Chondrocyte (in vitro differentiated cells): ENCODE measurements at places on chromosomes 3 and 15.

- DNase-seq: no peak
These were observed 45.4 kb downstream of the CRTAP start for GRCh38 chr3:33159234-33159633.

DNA sequence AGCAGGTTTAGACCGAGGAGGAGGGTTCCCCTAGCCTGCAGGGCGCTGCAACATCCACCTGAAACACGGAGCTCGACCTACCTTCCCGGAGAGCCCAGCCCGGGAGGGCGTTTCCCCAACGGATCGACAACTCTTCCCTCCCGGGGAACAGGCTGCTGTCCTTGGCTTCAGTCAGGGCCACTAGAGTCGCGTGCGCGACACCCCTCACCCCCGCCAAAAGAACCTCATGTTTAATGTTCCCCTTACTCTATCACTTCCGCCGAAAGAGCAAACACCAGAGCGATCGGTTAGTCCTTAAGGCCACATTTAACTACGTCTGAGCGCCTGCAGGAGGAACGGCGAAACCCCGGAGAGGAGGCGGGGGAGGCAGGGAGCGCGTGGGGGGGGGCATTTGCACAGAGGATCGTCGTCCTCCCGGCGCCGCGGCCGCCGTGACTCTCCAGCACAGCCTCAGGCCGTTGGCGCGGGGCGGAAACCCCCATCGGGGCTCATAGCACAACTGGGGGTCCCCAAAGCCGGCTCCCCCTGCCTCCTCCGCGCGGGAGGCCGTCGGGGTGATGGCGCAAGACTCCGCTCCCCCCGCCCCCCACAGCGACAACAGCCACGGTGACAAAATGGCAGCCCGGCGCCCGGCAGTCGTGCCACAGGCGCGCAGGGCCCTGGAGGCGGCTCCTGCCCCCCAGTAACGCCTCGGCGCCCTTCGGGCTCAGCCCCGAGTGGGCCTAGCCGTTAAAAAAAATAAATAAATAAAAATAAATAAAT lies 3.2 kb downstream of the ANP32A start:
- no peak for DNase-seq

DNA sequence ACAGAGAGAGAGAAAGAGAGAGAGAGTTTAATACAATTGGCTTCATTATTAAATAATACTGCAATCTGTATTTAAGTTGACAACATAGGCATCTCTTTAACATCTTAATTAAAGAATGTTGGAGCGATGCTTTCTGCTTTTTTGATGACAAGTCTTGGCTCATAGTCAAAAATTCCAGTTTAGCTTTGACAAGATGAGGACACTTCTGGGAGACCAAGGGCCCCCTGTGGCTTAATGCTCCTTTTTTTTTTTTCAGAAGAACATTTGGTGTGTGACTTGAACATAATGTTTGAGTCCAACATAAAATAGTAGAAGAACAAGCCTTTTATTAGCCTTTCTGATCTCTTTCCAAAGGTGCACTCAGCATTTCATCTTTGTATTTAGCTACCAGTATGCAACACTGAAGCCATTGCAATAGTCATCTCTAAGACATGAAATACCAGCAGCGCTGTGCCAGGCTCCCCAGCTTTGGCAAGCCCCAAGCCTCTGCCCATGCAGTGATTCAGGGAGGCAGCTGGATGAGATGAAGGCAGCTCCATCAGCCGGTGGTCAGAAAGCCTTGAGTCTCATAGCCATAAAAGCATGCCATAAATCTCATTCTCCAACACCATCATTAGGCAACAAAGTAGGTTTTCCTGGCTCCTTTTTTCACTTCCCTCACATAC lies 349.4 kb upstream of the SEMA6D start:
- no peak for DNase-seq

- DNase-seq: peak; percentile 22
These were observed 230.0 kb upstream of the LYSMD4 start for GRCh38 chr15:99963096-99963825.

- no peak for DNase-seq
These were observed 50.0 kb upstream of the CDIN1 start for GRCh38 chr15:36529296-36530011.

DNA sequence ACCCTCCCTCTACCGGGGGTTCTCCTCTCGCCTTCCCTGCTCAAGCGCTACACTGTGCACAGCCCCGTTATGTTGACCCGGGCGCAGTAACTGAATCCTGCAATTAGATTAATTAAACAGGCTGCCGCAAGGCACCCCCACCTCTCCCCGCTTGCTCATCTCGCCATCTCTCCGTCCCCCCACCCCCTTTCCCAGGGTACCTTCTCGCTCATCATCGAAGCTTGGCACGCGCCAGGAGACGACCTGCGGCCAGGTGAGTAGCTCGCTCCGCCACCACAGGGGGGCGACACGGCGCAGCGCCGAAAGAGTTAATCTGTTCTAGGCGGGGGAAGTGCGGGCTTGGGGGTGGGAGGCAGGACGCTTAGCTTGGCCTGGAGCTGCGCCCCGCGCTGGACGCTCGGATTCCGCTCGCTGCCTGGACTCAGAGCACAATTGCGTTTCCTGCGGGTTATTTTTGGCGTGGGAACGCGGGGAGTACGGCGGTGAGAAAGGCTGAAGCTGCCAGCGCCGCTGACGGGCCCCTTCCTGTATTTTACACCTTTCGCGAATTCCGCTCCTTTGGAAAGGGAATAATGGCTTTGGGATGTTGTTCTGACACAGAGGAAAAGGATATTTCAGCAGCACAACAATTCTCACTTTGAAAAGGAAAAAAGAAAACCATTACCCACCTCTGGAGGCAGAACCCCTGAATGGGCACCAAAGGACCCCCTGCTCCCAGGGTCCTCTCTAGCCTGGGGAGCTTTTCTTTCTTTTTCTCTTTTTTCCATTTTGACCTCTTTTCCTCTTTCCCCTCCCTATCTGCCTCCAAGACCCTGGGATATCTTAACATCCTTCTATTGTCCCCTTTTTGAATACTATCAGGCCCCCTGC lies 1.5 kb downstream of the DLL4 start:
- no peak for DNase-seq

GRCh38 chr3:24220859-24221657 lies 273.6 kb downstream of the THRB start:
- DNase-seq: no peak

DNA sequence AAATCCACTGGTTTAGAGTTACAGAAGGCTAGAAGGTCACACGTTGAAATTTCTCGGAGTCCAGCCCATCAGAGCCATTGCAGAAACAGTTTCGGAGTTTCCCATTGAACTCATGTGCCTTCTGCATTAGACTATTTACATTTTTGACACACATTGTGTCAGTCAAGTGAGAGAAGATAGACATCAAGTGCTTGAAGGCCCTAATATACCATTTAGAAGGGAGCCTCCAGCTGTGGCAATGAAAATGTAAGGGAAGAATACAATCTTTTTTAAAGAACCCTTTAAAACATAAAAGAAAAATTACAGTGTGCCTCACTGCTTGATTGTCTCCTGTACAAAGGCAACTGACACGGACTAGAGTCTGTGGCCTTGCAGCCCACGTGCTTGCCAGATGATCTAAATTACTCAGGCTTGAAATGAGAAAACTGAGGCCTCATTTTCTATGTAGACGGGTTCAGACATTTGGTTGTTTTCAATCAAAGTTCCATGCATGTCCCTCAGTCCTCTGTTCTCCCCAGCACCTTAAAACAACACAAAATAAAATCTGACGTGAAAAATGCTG lies 650.5 kb downstream of the ROBO2 start:
- no peak for DNase-seq

- DNase-seq: no peak
These were observed 43.6 kb upstream of the WWTR1 start for GRCh38 chr3:149701206-149701976.

DNA sequence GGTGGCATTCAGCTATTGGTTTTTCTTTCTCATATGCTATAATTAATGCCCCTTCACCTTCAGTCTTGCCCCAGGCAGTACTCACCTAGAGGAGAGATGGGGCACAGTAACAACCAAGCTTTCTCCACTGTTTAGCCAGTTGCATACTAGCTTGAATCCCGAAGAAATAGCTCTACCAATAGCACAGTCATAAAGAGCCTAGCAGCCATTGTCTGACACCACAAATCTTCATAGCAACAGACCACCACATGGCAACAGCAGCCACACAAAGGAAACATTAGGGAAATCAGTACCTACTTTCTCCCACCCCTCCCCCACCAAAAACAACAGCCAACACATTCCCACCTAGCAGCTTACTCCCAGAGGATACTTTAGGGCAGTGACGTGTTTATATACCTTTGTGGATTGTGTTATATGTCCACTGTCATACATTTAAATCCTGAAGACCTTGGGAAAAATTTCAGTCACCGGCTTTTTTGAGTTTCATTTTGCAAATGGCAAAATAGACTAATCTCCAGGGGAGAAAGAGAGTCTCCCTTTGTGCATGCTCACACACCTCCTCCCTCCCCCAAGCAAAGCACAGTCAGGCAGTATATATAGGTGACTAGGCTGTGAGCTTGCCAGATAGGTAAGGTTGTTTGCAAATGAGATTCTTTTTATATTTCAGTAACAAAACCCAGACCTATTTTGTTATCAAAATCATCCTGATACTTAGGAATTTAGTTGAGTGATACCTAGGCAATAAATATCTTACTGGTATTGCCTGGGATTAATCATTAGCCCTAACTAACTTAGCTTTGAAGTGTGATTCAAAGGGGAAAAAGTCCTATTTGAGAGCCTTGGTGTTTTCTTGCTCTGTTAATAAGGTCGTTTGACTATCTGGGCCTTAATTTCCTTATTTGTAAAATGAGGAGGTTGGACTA lies 140.6 kb downstream of the RBPMS2 start:
- no peak for DNase-seq

DNA sequence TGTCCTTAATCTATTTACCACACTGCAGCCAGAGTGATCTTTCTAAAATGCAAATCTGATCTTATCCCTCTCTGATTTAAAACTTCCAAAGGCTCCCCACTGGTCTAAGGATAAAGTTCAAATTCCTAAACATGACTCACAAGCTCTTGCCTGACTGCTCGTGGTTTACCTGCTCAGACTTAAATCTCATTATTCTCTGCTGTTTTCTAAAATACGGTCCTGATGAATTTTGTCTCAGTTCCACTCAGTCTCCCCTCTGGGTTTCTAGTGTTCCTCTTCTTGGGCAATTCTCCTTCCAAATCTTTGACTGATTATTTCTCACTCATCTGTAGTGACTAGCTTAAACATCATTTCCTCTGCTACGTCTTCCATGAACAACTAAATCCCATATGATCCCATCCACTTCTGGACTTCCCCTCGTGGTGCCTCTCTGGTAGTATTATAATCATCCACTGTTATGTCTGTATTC lies 108.3 kb downstream of the P3H2 start:
- no peak for DNase-seq

DNA sequence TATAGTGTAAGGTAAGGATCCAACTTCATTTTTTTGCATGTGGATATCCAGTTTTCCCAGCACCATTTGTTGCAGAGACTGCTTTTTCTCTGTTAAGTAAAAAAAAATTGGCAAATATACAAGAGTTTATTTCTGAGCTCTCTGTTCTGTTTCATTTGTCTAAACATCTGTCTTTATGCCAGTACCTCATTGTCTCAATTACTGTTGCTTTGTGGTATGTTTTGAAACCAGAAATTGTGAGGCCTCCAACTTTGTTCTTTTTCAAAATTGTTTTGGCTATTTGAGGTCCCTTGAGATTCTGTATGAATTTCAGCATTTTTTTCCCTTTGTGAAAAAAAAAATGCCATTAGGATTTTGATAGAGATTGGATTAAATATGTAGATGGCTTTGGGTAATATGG lies 150.5 kb downstream of the MINAR1 start:
- no peak for DNase-seq

GRCh38 chr3:127431066-127431465 lies 143.2 kb upstream of the PRR20G start:
- no peak for DNase-seq

- no peak for DNase-seq
These were observed 81.7 kb downstream of the BTD start for GRCh38 chr3:15683253-15683652.

DNA sequence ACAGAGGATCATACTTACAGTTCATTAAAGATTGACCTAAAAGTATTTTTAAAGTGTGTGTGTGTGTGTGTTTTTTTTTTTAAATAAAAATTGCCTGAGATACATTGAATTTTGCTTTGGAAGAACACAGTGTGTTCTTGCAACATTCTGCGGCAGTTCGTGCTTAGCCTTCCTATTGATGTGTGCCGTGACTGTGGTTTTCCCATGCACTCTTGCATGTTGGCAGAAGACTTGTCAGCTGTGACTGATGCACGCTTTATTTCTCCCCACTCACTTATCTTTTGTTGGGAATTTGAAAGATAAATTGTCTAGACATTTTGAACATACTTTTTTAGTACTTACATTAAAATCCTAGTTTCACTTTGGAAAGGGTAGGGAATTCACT lies 136.3 kb upstream of the LRRFIP2 start:
- DNase-seq: no peak

DNA sequence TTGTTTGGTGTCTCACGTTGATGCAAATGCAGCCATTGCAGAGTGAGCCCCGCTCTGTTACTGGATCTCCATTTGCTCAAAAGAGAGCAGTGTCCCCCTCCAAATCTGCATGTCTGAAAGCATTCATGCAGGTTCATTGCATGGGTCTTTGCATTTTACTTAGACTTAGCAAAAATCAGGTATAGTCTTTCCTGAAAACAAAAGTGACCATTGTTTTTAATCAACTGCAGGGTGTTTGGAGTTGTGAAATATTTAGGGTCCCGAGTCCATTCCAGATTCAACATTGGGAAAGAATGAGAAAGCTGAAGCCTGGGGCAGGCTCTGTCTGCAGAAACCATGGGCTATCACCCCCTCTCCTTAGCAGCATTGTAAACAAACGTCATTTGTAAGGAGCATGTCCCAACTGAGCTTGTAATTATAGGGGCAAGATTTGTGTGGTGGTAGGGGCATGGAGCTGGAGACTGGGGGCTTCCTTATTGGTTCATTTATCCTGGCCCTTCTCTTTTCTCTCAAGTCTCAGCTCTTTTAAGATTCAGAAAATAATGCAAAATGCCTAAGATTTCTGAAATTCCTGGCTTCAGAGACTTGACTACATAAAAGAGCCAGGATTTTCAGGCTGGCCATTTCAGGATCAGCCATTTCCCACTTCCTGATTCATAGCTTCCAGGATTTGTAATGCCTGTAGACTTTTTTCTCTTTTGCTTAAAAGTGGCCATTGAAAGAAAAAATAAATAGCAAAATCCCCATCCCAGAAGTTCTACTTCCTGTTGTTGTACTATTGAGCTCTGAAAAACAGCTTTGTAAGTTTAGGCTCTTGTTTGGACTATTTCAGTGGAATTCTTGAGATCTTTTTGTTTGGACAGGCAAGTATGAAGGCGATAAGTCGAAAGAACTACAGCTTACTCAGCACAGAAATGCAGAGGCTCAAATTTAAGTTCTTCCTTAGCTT lies 23.0 kb downstream of the IGF1R start:
- no peak for DNase-seq

DNA sequence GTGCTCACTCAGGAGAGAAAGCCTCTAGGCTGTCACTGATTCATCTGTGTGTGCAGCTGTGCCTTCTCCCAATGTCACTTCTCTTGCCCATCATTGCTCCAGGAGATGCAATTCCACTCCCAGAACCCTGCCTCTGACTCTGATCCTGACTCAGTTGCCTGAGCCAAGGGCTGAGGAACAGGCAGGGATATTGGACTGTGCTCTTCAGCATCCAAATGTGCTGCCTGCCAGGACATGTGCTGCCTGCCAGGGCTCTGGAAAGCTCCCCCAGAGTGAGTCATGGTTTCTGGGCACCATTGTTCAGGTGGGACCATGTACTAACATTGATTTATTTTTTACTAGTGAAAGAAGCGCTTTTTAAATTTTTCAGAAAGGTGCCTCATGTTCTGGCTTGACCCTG lies 71.0 kb downstream of the TRIM42 start:
- DNase-seq: no peak

- DNase-seq: no peak
These were observed 691 bp upstream of the HDGFL3 start for GRCh38 chr15:83208367-83208661.
